ENCODE measurements at places on chromosomes 13 and 19. TPM values are rescaled to one million over a fixed set of nuclear protein-coding genes. Genes with fewer than 3 reads are reported as not detected.

Gene ZNF99
- not detected for total RNA-seq

Gene CCDC8
- 16.1 TPM for total RNA-seq

Gene A1BG
- 3.4 TPM for total RNA-seq

Gene CYP2S1
- total RNA-seq: 19.5 TPM

Gene FUT1
- total RNA-seq: 30.4 TPM

Gene PSG2
- total RNA-seq: not detected

Gene ZNF700
- 12.4 TPM for total RNA-seq

Gene BTBD2
- total RNA-seq: 16.1 TPM

Gene OR4F17
- total RNA-seq: not detected
